ENCODE measurements at places on chromosomes 1 and 21. TPM values are rescaled to one million over a fixed set of nuclear protein-coding genes. Genes with fewer than 3 reads are reported as not detected.

Gene ITLN1
- polyA plus RNA-seq: 452 TPM

DNA sequence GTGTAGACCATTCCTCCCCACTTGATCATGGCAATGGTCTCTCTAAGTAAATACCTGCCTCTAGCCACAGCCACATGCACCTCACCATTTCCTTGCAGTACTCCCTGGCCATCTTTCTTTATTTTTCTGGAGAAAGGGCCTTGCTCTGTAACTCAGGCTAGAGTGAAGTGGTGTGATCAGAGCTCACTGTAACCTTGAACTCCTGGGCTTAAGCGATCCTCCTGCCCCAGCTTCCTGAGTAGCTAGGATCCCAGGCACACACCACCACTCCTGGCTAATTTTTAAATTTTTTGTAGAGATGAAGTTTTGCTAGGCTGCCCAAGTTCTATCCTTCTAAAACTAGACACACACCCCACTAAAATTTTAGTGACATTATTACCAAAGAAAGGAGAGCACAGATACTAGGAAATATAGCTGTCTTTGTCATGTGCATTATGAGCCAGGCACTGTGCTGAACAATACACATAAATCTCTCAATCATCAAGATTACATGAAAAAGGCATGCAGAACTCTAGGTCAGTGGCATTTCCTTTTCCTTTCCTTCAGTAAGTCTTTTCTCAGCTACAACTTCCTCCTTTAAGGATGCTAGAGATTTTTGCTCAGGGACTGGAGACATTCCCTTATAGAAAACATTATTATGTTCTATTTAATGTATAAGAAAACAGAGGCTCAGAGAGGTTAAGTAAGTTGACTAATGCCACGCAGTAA is 95.0 kb upstream of the SERBP1 start:
- H3K27me3 ChIP-seq: no peaks in the 10 kb centered on the region
- H3K27ac ChIP-seq: no peak overlapping the region
- H3K36me3 ChIP-seq: no peaks in the 10 kb centered on the region
- H3K4me1 ChIP-seq: peaks cover 20% of the 10 kb centered on the region

Gene RNF2
- polyA plus RNA-seq: 22.3 TPM

- H3K4me3 ChIP-seq: no peak overlapping the region
- H3K36me3 ChIP-seq: no peaks in the 10 kb centered on the region
- no peak for DNase-seq
- H3K27ac ChIP-seq: peak overlapping the region; percentile 6
- no peaks in the 10 kb centered on the region for H3K27me3 ChIP-seq
Measured at GRCh38 chr1:25700144-25700523, 83.5 kb downstream of the MAN1C1 start.

Gene TDRD10
- 1.8 TPM for polyA plus RNA-seq

GRCh38 chr1:34346128-34346527 is 169.4 kb downstream of the C1orf94 start:
- H3K27me3 ChIP-seq: peaks cover 3% of the 10 kb centered on the region
- no peaks in the 10 kb centered on the region for H3K36me3 ChIP-seq
- no peak overlapping the region for H3K27ac ChIP-seq

- H3K27ac ChIP-seq: peak overlapping the region; percentile 87
- DNase-seq: peak; percentile 56
- H3K4me1 ChIP-seq: peaks cover 51% of the 10 kb centered on the region
- no peaks in the 10 kb centered on the region for H3K27me3 ChIP-seq
- H3K4me3 ChIP-seq: no peak overlapping the region
Measured at GRCh38 chr1:209641832-209642172, 10.4 kb downstream of the LAMB3 start.

Gene C4BPB
- 0.48 TPM for polyA plus RNA-seq

GRCh38 chr1:52523376-52523775 is 29.5 kb downstream of the TUT4 start:
- peaks cover 20% of the 10 kb centered on the region for H3K36me3 ChIP-seq
- no peaks in the 10 kb centered on the region for H3K27me3 ChIP-seq
- H3K27ac ChIP-seq: no peak overlapping the region
- no peak overlapping the region for H3K4me3 ChIP-seq
- no peaks in the 10 kb centered on the region for H3K4me1 ChIP-seq

GRCh38 chr1:116477429-116477828 is 93.4 kb downstream of the CD58 start:
- no peaks in the 10 kb centered on the region for H3K27me3 ChIP-seq
- H3K27ac ChIP-seq: peak overlapping the region; percentile 98
- H3K4me1 ChIP-seq: peaks cover 81% of the 10 kb centered on the region
- H3K4me3 ChIP-seq: no peak overlapping the region
- H3K36me3 ChIP-seq: no peaks in the 10 kb centered on the region

GRCh38 chr1:25766721-25767436 is 33.1 kb upstream of the SELENON start:
- no peak overlapping the region for H3K4me3 ChIP-seq
- H3K4me1 ChIP-seq: peaks cover 22% of the 10 kb centered on the region
- no peak for DNase-seq
- H3K36me3 ChIP-seq: no peaks in the 10 kb centered on the region

DNA sequence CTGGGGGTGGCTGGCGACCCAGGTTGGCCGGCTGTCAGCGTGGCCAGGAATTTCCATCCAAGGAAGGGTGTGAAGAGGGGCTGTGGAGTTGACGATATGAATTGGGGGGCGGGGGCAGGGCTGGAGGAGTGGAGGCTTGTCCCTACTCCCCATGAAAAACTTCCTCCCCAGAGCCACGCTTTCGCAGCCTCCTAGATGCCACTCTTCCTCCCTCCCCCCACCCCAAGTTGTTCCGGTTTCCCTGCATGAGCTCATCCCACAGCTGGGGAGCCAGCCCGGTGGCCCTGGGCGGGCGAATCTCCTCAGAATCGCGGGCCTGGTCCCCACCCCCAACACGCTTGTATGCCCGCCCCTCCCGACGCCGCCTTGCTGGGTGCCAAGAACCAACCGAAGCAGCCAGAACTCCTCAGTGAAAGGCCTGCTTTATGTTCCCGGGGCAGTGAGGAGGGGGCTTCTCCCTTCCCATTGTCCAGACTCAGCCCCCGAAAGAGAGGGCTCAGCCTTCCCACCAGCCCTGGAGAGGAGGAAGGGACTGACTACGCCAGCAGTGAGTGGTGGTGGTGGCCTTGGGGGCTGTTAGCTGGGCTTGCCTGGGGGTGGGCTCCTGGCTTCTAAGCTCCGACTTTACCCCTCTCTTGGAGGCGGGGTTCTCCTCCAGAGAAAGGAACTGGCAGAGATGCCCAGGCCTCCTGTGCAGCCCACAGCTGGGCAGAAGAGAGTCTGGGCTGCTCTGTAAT is 1.8 kb upstream of the CSMD2 start:
- H3K36me3 ChIP-seq: no peaks in the 10 kb centered on the region
- DNase-seq: no peak
- H3K27ac ChIP-seq: no peak overlapping the region
- H3K27me3 ChIP-seq: peaks cover 86% of the 10 kb centered on the region

DNA sequence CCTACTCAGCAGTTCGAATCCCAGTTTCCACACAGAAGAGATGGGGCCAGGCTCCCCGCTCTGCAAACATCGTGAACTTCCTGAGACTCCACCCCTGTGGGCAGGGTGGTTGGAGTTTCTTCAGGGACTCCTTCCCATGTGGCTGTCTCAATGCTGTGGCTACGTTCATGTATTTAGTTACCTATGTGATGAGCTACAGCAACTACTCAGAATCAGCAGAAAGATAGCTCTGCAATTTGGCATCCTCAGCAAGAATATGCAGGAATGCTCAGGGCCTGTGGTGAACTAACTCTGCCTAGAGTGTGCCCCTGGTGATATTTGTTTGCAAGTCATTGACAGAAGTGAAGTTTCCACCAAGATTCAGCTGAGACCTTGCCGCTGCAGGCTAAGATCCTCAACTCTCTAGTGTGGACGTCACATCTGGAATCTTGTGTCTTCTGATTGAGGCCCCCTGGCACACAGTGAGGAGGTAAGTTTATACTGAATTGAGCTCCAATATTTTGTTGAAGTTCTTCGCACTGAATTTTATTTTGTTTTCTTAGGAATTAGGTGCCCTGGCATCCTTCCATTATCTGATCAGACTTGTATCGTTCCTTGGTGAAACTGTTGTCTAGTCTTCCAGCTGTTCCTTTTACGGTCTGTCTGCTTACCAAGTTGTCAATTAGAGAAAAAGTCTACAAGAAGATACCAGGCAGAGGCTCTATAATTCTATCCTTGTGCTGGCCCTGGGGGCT is 8.2 kb upstream of the GLRX2 start:
- no peaks in the 10 kb centered on the region for H3K36me3 ChIP-seq
- H3K4me1 ChIP-seq: peaks cover 11% of the 10 kb centered on the region
- H3K27me3 ChIP-seq: no peaks in the 10 kb centered on the region
- H3K27ac ChIP-seq: no peak overlapping the region
- no peak for DNase-seq

Gene AMY1C
- not detected for polyA plus RNA-seq

All from large intestine (tissue), 12 donors.